ENCODE measurements at places on chromosomes 7 and 10. TPM values are rescaled to one million over a fixed set of nuclear protein-coding genes. Genes with fewer than 3 reads are reported as not detected.

Gene OR2A42
- not detected for total RNA-seq

Gene SLC25A13
- 34.5 TPM for total RNA-seq

Gene KCND2
- 0.61 TPM for total RNA-seq

Gene SGPL1
- total RNA-seq: 38.3 TPM

Gene NPFFR1
- 1.1 TPM for total RNA-seq

GRCh38 chr7:67823345-67823744, 826.7 kb downstream of the TYW1 start:
- H3K36me3 ChIP-seq: no peaks in the 10 kb centered on the region
- H3K4me3 ChIP-seq: no peak overlapping the region
- H3K4me1 ChIP-seq: no peaks in the 10 kb centered on the region
- H3K27me3 ChIP-seq: no peaks in the 10 kb centered on the region

- no peak for DNase-seq
- no peak overlapping the region for H3K4me3 ChIP-seq
- H3K36me3 ChIP-seq: no peaks in the 10 kb centered on the region
- no peaks in the 10 kb centered on the region for H3K4me1 ChIP-seq
- no peak overlapping the region for H3K27ac ChIP-seq
Observed at GRCh38 chr10:52644373-52645186, 128.0 kb downstream of the MBL2 start.

GRCh38 chr7:157544980-157545680, 208.3 kb downstream of the DNAJB6 start:
- H3K27ac ChIP-seq: no peak overlapping the region
- no peaks in the 10 kb centered on the region for H3K36me3 ChIP-seq

GRCh38 chr10:119700321-119700954, 25.4 kb upstream of the INPP5F start:
- no peak for DNase-seq
- no peaks in the 10 kb centered on the region for H3K27me3 ChIP-seq
- no peak overlapping the region for H3K27ac ChIP-seq
